Hematopoietic multipotent progenitor cell treated with erythropoietin and hydrocortisone succinate and interleukin-3 and kit ligand, for 6 days (in vitro differentiated cells): ENCODE measurements at places on chromosomes 7 and 10.

GRCh38 chr7:873367-874002 is 2.9 kb upstream of the GET4 start:
- peak; percentile 93 for DNase-seq

GRCh38 chr10:93856349-93857145 is 37.2 kb upstream of the SLC35G1 start:
- no peak for DNase-seq

DNA sequence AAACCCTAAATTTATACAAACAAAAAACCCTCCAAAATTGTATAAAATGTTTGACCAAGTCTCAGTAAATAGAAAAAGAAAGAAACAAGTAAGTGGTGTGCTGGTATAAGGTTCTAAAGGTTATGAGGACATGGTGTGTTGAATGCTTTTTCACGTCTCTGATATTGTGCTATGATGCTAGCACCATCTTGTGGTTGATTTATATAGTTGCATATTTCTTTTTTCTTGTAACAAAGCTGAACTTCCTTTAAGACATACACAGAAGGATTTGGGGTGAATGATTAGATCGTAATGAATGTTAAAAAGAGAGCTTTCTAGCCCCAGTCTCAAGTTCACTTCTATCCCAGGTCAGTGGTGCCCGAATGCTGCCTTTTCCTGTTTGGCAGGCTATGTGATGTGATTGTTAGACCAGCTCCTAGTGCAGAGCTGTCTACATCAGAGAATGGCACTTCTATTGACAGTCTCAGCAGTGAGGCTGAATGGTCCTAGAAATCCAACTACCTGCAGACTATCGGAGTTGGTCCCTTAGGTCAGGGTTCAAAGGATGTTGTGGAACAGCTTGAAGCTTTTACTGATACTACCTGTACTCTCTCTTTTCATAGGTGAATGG is 25.0 kb downstream of the VTI1A start:
- peak; percentile 84 for DNase-seq

DNA sequence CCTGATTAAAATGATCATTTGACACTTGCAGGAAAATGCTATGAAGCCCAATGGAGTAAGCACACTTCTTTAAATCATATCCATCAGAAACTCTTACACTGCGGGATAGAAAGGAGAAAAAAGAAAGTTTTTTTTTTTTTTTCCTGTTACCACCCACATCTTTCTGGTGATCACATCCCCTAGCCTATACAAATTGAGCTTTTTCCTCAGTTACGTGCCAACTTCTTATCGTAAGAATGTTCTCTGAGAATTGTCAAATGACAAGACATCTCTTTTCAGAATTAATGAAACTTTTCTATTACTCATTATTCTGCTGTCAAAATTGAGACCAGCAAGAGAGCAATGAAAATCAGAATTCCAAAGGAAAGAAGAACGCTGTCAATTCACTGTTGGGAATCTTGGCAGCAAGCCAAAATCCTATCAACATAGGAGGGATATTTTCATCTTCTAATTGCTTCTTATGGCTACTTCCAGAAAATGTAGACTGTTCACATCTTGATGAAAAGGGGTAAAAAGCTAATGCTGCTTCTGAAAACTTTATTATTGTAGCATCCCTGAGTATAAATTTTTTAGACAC is 179.5 kb downstream of the ADAM12 start:
- no peak for DNase-seq

GRCh38 chr7:12757443-12757842 is 70.0 kb downstream of the ARL4A start:
- DNase-seq, result no peak

GRCh38 chr7:158508802-158509385 is 78.7 kb downstream of the PTPRN2 start:
- DNase-seq, result no peak

- DNase-seq, result no peak
Observed at GRCh38 chr7:95126053-95126709, 198.2 kb downstream of the PON1 start.

DNA sequence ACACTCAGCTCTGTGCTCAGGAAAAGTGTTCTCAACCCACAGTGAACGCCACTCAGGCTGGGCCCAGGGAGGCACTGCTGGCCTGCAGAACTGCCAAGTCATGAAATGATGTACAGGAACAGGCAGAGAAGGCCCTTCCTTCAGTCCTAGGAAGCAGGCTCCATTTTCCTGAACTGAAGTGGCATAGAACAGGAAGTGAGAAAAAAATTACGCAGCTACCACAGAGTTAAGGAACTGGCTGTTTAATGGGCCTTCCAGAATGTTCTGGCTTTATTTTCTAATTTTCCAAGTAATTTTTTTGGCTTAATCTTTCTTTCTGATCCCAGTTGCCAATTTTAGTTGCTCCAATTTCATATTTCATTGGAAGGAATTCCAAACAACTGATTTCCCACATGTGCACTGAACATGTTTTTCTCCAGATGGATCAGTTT is 39.3 kb downstream of the LRRC18 start:
- no peak for DNase-seq

DNA sequence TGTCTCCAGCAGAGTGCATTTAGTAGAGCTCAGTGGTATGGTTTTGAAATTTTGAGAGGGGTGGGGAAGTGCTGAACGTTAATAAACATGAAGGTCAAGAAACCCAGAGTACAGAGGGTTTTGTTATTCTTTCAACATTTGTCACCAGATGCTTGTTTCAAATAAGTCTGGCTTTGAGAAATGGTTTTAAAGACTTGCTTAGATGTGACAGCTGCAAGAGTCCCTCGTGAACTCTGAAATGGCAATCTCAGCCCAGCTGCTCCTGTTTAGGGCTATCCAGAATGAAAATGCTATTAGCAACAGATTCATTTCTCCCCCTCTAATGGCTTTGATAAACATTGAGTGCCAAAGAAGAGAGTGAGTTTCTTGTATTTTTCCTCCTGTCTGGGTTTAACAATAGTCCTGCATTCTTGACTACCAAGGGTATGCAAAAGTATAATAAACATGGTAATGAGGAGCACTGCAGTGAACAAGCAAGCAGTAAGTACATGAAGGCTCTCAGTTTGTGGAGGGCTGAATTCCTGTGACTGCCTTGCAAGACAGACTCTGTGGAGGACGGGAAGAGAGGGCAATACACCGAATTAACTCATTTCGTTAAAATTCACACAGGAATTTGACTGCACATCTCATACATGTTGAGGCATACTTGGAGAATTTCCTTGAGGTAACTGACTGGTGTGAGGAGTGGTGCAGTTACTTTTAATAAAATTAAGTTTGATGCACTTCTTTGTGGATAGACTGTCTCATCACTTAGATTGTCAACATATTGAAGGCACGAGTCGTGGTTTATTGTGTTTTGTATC is 490.9 kb downstream of the REEP3 start:
- no peak for DNase-seq

- no peak for DNase-seq
Observed at GRCh38 chr7:45687721-45688120, 113.6 kb downstream of the ADCY1 start.

- no peak for DNase-seq
Observed at GRCh38 chr10:31130406-31130805, 98.7 kb upstream of the ZNF438 start.

DNA sequence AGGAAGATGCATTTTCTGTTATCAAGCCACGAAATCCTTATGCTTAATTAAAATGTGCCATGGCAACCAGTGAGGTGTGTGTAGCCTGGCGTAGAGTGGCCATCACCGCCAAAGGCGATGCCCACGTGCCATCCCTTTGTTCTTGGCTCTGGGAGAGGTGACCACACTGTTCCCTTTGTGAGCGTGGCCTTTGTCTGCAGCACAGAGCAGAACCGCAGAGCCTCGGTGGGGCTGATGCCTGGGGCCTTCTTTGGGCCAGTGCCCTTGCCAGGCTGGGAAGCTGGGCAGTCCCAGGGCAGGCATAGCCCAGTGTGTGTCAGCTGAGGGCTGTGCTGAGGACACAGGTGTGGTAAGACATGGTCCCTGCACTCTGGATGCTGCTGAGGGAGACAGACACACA is 48.3 kb downstream of the BUB3 start:
- no peak for DNase-seq

DNA sequence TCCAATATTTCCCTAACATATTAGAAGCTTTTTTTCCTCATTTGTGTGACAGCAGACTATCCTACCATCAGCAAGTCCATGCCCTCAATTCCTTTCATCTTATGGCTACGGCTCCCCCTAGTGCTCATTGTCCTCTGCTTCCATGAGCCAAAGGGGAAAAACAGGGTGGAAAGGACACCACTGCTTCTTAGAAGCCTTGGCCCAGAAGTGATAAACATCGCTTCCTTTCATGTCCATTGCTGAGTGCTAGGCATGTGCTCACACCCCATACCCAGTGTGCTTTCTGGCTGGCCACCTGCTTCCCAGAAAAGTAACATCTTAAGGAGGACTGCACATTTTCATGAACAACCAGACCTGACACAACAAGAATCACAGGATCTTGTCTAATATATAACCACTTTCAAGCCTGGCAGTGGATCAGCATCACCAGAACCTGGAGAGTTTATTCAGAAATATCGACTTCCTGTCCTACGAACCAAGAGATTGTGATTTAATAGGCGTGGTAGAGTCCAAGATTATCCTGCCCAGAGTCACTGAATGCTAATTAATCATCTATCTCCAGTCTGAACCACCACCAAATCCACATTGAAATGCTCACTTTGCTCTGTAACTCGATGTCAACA is 650.5 kb upstream of the SORCS1 start:
- peak; percentile 67 for DNase-seq

DNA sequence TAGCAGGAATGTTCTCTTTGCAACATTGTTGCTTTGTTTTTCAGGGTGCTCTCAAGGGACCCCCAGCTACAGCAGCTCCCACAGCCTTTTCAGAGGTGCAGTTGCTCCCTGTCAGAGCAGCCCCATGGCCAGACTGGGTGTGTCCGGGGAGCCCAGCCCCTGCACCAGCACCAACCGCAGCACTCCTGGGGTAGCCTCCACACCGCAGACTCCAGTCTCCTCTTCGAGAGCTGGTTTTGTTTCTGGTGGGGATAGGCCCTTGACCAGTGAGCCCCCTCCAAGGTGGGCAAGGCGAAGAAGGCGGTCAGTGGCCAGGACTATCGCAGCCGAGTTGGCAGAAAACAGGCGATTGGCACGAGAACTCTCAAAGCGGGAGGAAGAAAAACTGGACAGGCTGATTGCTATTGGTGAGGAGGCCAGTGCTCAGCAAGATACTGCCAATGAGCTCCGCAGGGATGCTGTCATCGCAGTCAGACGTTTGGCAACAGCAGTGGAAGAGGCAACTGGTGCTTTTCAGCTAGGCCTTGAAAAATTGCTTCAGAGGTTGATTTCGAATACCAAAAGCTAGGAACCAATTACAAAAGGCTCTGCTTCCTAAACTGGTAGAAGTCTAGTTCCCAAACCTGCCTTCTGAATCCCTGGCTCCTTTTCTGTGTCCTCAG is 5.4 kb downstream of the HSPA14 start:
- DNase-seq, result no peak

DNA sequence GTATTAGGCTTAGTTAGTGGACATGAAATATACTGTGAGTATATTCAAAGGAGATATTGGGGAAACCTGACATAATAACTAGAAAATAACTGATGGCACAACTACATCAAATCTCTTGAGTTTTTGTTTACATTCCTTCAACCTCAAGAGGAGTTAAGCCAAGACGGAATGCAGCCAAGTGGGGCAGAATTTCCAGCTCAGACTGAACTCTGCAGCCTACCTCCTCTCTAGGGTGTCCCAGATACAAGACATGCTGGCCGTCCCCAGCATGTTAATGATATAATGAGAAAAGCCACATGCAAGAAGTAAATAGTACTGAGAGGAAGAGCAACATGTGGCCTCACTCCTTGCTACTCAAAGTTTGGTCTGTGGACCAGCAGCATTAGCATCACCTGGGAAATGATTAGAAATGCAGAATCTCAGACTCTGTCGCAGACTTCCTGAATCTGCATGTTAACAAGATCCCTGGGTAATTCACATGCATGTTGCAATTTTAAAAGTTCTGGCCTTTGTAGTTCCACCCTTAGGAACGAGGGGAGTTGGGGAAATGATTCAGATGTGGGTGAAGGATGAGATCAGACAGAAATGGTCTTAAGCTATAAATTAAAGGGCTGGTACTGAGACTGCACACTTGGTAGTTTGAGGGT is 118.4 kb upstream of the CACUL1 start:
- DNase-seq, result no peak

DNA sequence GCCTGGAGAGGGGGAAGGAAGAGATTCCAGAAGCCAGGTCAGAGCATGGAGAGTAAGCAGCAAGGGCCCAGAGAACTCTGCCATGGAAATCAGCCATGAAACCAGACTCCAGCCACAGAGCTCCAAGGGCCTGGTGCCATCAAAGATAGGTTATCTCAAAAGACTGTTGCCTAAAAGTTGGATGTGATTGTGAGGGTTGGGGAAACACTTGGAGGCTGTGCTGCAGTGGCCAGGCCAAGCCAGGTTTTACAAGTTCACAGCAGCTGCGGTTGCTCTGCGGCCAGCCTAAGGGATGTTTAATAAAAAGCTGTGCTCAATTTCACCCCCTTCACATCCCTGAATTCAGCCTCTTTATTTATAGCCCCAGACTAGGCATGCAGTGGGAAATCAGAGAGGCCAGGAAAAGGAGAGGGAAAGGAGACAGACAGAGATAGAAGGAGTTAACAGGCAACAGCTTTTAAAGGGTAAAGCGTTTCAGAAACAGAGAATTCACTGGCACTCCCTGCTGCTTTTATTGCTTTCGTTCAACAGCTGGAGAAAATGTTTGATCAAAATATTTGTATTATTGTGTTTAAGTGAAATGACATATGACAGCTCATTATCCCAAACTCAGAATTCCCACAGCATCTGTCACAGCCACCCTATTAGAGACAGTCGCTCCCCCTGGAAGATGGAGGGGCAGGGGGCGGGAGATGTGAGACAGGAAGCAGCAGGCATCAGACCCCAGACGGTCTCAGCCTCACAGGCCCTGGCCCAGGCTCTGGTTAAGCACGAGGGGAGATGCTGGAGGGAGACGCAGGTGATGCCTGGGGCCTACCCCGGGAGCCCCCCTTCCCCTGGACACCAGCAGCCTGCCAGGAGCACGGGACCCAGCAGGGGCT is 140.1 kb downstream of the GLI3 start:
- DNase-seq, result no peak

- DNase-seq, result no peak
Observed at GRCh38 chr10:62772186-62772974, 32.1 kb upstream of the ADO start.

DNA sequence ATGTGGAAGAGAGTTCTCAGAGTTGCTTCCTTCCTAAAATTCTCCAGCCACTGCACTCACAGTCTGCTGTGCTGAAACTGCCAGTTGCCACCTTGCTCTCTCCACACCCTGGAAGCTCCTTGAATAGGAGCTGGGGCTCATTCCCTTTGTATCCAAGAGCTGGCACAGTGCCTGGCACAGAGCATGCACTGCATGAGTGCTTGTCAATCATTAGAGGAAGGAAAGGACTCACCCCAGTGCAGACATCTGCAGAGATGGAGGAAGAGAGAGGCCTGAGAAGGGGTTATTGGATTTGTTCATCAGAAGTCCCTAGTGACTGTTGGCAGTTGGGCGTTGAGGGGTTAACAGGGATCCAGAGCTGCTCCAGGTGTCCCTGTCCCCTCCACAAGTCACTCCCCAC is 41.7 kb upstream of the DUSP5 start:
- no peak for DNase-seq

- no peak for DNase-seq
Observed at GRCh38 chr7:42350801-42351200, 113.8 kb upstream of the GLI3 start.
